ENCODE measurements at places on chromosomes 4 and X. TPM values are rescaled to one million over a fixed set of nuclear protein-coding genes. Genes with fewer than 3 reads are reported as not detected.

The SLC7A11 gene
- total RNA-seq, result 13.8 TPM

The TAF7L gene
- total RNA-seq, result not detected

The UGT2B10 gene
- total RNA-seq, result not detected

The PAGE2B gene
- 0.74 TPM for total RNA-seq

The LAS1L gene
- total RNA-seq, result 44.8 TPM

The RAB9B gene
- total RNA-seq, result 0.96 TPM

The LDOC1 gene
- total RNA-seq, result 2.3 TPM

- no peaks in the 10 kb centered on the region for H3K4me1 ChIP-seq
- no peaks in the 10 kb centered on the region for H3K27me3 ChIP-seq
- DNase-seq, result no peak
- H3K36me3 ChIP-seq, result no peaks in the 10 kb centered on the region
Observed at GRCh38 chr4:41069838-41070237, 144.5 kb downstream of the APBB2 start.

GRCh38 chr4:133620555-133620954 is 471.5 kb downstream of the PCDH10 start:
- H3K4me3 ChIP-seq, result no peak overlapping the region
- no peaks in the 10 kb centered on the region for H3K36me3 ChIP-seq
- no peaks in the 10 kb centered on the region for H3K27me3 ChIP-seq

DNA sequence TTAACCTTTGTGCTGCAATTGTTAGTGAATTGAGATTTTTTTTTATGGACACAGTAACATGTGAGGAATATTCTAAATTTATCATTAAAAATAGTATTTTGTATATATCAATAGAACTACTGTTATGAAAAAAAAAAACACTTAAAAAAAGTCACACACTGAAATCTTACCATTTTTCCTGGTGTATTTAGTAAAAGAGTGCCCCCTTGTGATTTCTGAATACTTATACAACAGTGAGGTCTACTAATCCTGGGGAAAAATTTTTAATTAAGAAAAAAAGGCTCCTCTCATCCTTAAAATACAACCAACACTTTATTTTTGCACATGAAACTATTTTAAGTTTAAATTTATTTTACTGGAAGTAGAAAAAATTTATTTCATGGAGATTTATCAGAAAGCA is 56.4 kb upstream of the SPOCK3 start:
- no peak overlapping the region for H3K27ac ChIP-seq
- no peaks in the 10 kb centered on the region for H3K27me3 ChIP-seq
- H3K4me3 ChIP-seq, result no peak overlapping the region
- no peaks in the 10 kb centered on the region for H3K4me1 ChIP-seq
- DNase-seq, result no peak

DNA sequence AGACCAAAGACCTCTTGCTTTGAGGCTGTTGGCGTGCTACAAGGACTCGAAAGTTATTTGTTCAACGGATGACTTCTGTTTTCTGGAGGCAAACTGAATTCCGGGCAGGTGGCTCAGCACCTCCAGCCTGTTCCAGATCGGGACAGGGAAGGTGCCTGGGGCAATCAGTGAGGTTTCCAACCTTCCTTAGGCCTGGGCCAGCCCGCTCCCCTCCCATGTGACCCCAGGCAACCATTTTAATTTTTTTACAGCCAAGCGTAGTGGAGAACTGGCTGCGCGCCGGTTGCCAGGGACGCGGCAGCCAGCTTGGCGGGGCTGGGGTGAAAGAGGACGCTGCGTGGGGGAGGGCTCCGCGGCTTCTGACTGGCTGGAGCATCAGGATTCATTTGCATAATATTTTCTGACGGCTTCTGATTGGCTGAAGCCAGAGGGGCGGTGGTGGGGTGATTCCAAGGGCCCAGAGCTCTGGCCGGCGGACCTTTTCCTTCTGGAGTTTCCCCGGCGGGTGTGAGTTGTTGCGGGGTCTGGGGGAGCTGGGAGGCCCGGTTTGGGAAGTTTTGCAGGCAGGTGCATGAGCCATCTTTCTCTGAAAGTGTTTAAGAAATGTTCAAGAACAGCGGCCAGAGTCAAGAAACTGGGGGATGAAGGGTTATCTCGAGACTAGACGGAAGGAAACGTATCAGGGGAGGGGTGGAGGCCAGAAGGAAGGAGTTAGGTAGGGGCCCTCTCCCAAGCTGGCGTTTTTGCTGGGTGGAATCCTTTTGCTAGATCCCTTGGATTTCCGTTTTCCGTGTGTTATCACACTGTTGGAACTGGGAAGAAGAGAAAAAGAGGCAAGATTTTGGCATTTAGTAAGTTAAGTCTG is at the start of gene MID1IP1:
Gene MID1IP1 (plus strand): TSS at position 479 of the 865 bp plus-strand sequence. CDS start 3,488 bp downstream, outside the sequence.
- peak within 1 kb of the TSS; percentile 95 for H3K27ac ChIP-seq
- peak; percentile 79 for DNase-seq
- H3K4me3 ChIP-seq, result peak within 1 kb of the TSS; percentile 91
- peaks cover 6% of the 10 kb centered on the region for H3K27me3 ChIP-seq

- H3K36me3 ChIP-seq, result no peaks in the 10 kb centered on the region
- H3K27me3 ChIP-seq, result no peaks in the 10 kb centered on the region
- no peak overlapping the region for H3K27ac ChIP-seq
Observed at GRCh38 chr4:23001478-23001877, 308.7 kb downstream of the GBA3 start.

GRCh38 chrX:151801980-151802379 is 67.4 kb downstream of the CNGA2 start:
- no peaks in the 10 kb centered on the region for H3K4me1 ChIP-seq
- peaks cover 37% of the 10 kb centered on the region for H3K27me3 ChIP-seq
- no peak for DNase-seq
- H3K4me3 ChIP-seq, result no peak overlapping the region

GRCh38 chr4:156778606-156779005 is 193.0 kb downstream of the PDGFC start:
- no peaks in the 10 kb centered on the region for H3K4me1 ChIP-seq
- DNase-seq, result no peak
- no peaks in the 10 kb centered on the region for H3K36me3 ChIP-seq
- no peak overlapping the region for H3K4me3 ChIP-seq
- no peaks in the 10 kb centered on the region for H3K27me3 ChIP-seq

- peaks cover 4% of the 10 kb centered on the region for H3K27me3 ChIP-seq
- H3K27ac ChIP-seq, result no peak overlapping the region
- H3K4me3 ChIP-seq, result no peak overlapping the region
- H3K36me3 ChIP-seq, result no peaks in the 10 kb centered on the region
- DNase-seq, result no peak
Observed at GRCh38 chr4:120081726-120082125, 15.1 kb upstream of the MAD2L1 start.

DNA sequence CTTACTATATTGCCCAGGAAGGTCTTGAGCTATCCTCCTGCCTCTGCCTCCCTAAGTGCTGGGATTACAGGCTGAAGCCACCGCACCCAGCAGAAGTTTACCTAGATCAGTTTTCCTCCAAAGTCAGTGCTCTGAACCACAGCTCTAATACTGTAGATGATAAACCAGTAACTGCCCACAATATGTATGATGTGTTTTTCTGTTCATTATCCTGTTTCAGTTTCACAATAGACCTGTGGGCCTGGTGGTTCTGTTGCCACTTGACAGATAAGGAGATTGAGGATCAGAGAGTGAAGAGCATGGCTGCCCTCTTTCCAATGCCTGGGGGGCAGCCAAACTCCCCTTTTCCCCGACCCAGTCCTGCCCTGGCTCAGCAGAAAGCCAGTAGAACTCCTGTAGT is 87.0 kb downstream of the EFNB1 start:
- no peaks in the 10 kb centered on the region for H3K4me1 ChIP-seq
- no peak overlapping the region for H3K27ac ChIP-seq
- no peak for DNase-seq

GRCh38 chr4:24172406-24172805 is 282.6 kb upstream of the PPARGC1A start:
- H3K27me3 ChIP-seq, result no peaks in the 10 kb centered on the region
- peaks cover 1% of the 10 kb centered on the region for H3K36me3 ChIP-seq
- H3K4me3 ChIP-seq, result no peak overlapping the region
- DNase-seq, result no peak
- no peaks in the 10 kb centered on the region for H3K4me1 ChIP-seq

- H3K27ac ChIP-seq, result no peak overlapping the region
- H3K36me3 ChIP-seq, result no peaks in the 10 kb centered on the region
- peaks cover 10% of the 10 kb centered on the region for H3K4me1 ChIP-seq
- H3K4me3 ChIP-seq, result no peak overlapping the region
- no peaks in the 10 kb centered on the region for H3K27me3 ChIP-seq
- no peak for DNase-seq
Observed at GRCh38 chr4:152050106-152050505, 289.3 kb upstream of the GATB start.

- H3K4me3 ChIP-seq, result no peak overlapping the region
- peak; percentile 21 for DNase-seq
- H3K36me3 ChIP-seq, result no peaks in the 10 kb centered on the region
- no peak overlapping the region for H3K27ac ChIP-seq
Observed at GRCh38 chrX:69808375-69808774, 192.5 kb downstream of the EDA start.

DNA sequence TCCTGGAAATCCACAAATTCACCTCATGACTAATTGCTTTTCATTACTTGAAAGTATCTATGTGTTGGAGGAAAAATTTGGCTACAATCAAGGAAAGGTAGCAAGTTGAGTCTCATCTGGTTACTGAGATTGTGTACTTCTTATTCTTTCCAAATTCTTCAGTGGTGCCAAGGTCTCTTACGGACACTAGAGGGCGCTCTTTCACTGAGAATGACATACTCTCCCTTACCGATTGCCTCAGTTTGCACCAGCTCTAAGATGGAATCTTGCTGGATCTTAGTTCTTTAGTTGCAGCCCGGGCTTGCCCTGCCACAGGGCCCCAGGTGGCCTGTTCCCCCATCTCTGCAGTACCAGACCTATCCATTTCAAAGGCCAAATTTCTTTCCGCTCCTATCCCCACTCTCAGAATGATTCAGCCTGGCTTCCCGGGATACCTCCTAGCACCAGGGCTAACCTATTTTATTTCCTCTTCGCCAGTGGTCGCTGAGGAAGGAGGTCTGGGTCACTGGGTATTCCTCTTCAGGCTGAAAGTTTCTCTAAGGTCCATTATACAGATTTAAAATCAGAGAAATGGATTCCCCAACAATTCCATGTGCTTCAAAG is 24.6 kb upstream of the GPR50 start:
- peak; percentile 31 for DNase-seq
- H3K27me3 ChIP-seq, result peaks cover 77% of the 10 kb centered on the region
- no peaks in the 10 kb centered on the region for H3K4me1 ChIP-seq
- H3K4me3 ChIP-seq, result no peak overlapping the region
- no peaks in the 10 kb centered on the region for H3K36me3 ChIP-seq

DNA sequence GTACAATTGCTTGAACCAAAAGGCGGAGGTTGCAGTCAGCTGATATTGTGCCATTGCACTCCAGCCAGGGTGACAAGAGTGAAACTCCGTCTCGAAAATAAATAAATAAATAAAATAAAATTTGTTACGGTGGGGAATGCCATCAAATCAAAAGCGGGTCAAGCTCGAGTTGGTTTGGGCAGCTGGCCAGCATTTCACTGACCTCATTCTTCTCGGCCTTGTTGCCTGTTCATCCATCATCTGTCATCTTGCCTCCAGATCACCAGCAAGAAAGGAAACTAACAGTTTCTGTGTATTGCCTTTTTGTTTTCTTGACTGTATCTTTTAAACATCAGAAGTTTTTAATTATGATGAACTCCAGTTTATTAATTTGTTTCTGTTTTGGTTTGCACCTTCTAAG is 31.5 kb upstream of the KLHL2 start:
- no peaks in the 10 kb centered on the region for H3K27me3 ChIP-seq
- no peak overlapping the region for H3K27ac ChIP-seq
- peaks cover 2% of the 10 kb centered on the region for H3K36me3 ChIP-seq
- no peak for DNase-seq
- H3K4me3 ChIP-seq, result no peak overlapping the region

- no peak overlapping the region for H3K4me3 ChIP-seq
- H3K36me3 ChIP-seq, result no peaks in the 10 kb centered on the region
- peaks cover 16% of the 10 kb centered on the region for H3K27me3 ChIP-seq
- no peak for DNase-seq
- no peaks in the 10 kb centered on the region for H3K4me1 ChIP-seq
Observed at GRCh38 chr4:55807556-55807955, 12.0 kb upstream of the EXOC1L start.

GRCh38 chrX:19127649-19128168 is 5.4 kb upstream of the ADGRG2 start:
- H3K36me3 ChIP-seq, result no peaks in the 10 kb centered on the region
- no peaks in the 10 kb centered on the region for H3K4me1 ChIP-seq
- no peak overlapping the region for H3K27ac ChIP-seq
- peaks cover 37% of the 10 kb centered on the region for H3K27me3 ChIP-seq
- no peak overlapping the region for H3K4me3 ChIP-seq

GRCh38 chrX:33908074-33908473 is 224.0 kb downstream of the FAM47A start:
- H3K4me3 ChIP-seq, result no peak overlapping the region
- H3K4me1 ChIP-seq, result no peaks in the 10 kb centered on the region
- H3K27me3 ChIP-seq, result peaks cover 6% of the 10 kb centered on the region
- no peaks in the 10 kb centered on the region for H3K36me3 ChIP-seq
- H3K27ac ChIP-seq, result no peak overlapping the region

GRCh38 chr4:101018836-101019235 is 328.5 kb downstream of the PPP3CA start:
- H3K27me3 ChIP-seq, result peaks cover 6% of the 10 kb centered on the region
- DNase-seq, result no peak
- H3K4me1 ChIP-seq, result peaks cover 63% of the 10 kb centered on the region
- H3K27ac ChIP-seq, result no peak overlapping the region
- H3K36me3 ChIP-seq, result no peaks in the 10 kb centered on the region
- no peak overlapping the region for H3K4me3 ChIP-seq

GRCh38 chr4:99847362-99847976 is 30.8 kb downstream of the DAPP1 start:
- H3K27ac ChIP-seq, result peak overlapping the region; percentile 91
- H3K4me1 ChIP-seq, result peaks cover 76% of the 10 kb centered on the region
- peak; percentile 48 for DNase-seq
- no peaks in the 10 kb centered on the region for H3K27me3 ChIP-seq
- H3K36me3 ChIP-seq, result peaks cover 14% of the 10 kb centered on the region

GRCh38 chrX:136468391-136469103 is 19.2 kb upstream of the BRS3 start:
- no peaks in the 10 kb centered on the region for H3K4me1 ChIP-seq
- H3K36me3 ChIP-seq, result no peaks in the 10 kb centered on the region
- no peak overlapping the region for H3K27ac ChIP-seq
- DNase-seq, result no peak
- H3K27me3 ChIP-seq, result peaks cover 13% of the 10 kb centered on the region

GRCh38 chr4:114249561-114249960 is 270.1 kb upstream of the ARSJ start:
- H3K4me1 ChIP-seq, result no peaks in the 10 kb centered on the region
- no peaks in the 10 kb centered on the region for H3K27me3 ChIP-seq
- no peak overlapping the region for H3K27ac ChIP-seq

Measured in activated T-cell treated with anti-CD3 and anti-CD28 coated beads, Interleukin-2, amount 50 U/mL, for 72 hours (primary cell).